Left colon (tissue), 2 donors: ENCODE measurements at places on chromosomes 5 and 9. TPM values are rescaled to one million over a fixed set of nuclear protein-coding genes. Genes with fewer than 3 reads are reported as not detected.

Gene KCNV2
- not detected for total RNA-seq

Gene GPR150
- 0.37 TPM for total RNA-seq

Gene MZB1
- 6.0 TPM for total RNA-seq

Gene ADAMTS16
- not detected for total RNA-seq

Gene TEX48
- total RNA-seq, result not detected
